ENCODE measurements at places on chromosomes 11 and 22.

GRCh38 chr11:116457336-116458007 lies 315.3 kb downstream of the BUD13 start:
- DNase-seq, result no peak

DNA sequence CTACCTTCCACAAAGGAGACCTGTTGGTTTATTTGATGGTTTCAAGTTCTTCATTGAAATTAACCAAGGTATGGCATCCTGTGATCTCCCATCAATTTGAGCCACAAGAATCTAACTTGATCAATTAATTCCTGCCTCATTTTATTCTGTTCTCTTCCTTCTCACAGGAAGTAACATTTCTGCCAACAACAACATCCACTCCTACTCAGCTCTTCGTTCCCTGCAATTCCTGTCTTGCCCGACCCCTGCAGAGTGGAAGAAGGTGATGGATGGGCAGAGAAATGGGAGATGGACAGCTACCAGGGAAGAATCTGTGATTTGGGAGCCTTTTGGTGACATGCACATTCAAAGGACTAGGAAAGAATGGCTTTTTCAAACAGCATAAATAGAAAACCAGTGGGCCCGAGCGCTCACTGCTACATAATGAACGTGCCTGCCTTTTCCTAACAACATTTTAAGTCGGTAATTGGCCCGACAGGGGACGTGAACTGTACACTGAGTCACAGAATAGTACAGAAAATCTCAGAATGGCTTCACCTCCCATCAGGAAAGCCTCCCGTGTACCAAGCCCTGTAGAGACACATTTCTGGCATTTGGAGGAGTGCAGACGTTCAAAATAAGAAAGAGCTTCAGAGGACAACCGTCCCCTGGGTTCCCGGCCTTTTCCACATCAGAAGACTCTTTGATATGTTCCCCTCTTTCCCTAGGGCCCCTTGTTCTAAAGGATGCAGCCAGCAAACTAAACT lies 112.6 kb upstream of the SEZ6L start:
- DNase-seq, result no peak

- no peak for DNase-seq
Observed at GRCh38 chr11:112732031-112732430, 229.2 kb upstream of the NCAM1 start.

DNA sequence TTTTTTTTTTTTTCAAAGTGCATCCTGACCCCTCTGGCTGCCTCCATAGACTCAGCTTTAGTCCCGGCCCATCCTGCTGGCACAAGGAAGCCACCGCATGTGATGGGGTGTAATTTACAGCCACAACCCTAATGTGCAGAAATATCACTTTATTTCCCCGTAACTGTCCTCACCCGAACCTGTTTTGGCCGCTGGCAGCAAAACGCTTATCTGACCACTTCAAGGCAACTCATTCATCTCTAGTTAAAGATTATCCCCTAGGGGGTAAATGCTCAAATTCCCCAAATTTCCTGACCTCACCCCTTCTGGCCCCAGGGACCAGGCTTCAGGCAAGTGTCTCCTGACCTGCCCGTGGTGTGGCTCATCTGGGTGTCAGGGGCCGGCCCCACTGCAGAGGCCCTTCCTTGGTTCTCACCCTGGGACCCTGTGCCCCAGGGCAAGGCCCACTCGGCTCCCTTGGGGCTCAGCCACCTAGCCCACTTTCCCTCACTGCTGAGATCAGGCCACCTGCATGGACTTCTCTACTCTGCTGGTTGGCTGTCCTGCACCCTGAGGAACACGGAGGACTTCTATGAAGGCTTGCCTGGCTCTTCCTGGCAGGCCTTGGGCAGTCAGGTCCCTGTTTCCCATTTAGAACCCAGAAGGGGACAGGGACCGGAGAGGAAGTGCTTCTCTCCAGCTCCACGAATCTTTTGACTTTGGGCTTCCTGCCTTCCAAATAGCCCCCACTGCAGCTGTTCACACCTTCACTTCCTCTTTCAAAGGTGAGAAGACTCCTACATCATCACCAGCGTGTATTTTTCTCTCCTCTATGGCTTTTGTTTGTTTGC lies 53.3 kb downstream of the WNT11 start:
- no peak for DNase-seq

- no peak for DNase-seq
Observed at GRCh38 chr22:23565305-23565914, 14.7 kb downstream of the IGLL1 start.

GRCh38 chr11:92738276-92738675 lies 231.2 kb upstream of the MTNR1B start:
- DNase-seq, result no peak

- peak; percentile 93 for DNase-seq
Observed at GRCh38 chr11:67277231-67277961, 11.1 kb downstream of the GRK2 start.

- no peak for DNase-seq
Observed at GRCh38 chr11:93905384-93905783, 55.0 kb upstream of the VSTM5 start.

- no peak for DNase-seq
Observed at GRCh38 chr11:11533751-11534150, 88.1 kb downstream of the GALNT18 start.

DNA sequence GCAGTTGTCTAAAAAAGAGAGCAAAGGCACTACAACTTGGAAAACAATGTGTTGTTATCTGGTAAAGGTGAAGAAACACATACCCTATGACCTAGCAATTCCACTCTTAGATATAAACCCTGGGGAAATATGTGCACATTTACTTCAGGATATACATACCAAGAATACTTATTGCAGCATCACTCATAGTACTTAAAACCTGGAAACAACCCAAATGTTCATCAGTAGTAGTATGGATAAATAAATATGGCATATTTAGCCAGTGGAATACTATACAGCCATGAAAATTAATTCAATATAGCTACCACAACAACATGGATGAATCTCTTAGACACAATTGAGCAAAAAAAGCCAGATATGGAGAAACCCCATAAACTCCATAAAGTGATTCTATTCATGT lies 26.1 kb upstream of the MICAL2 start:
- DNase-seq, result no peak

GRCh38 chr22:20741634-20742581 lies 32.0 kb upstream of the SERPIND1 start:
- no peak for DNase-seq

- no peak for DNase-seq
Observed at GRCh38 chr11:103486604-103487003, 377.4 kb downstream of the DYNC2H1 start.

GRCh38 chr22:24593836-24594568 lies 1.1 kb upstream of the LRRC75B start:
- no peak for DNase-seq

GRCh38 chr11:121476379-121477032 lies 23.7 kb upstream of the SORL1-AS1 start:
- DNase-seq, result no peak

DNA sequence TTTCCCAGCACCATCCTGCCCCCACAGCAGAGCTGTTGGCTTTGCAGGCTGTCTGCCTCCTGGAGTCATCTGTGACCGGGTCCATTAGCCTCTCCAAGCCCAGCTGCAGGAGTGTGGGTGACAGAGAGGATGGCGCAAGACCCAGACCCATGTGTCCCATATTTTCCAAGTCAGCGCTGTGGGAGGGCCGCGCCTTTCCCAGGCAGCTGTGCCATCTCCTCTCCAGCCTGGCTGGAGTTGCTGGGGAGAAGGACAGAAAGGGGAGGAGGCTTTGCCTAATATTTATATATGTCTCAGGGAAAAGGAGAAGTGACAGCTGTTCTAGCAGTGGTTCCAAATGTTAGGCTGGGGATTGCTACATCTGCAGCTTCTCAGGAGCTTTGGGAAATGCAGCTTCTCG lies 15.7 kb downstream of the DTX4 start:
- peak; percentile 65 for DNase-seq

- DNase-seq, result no peak
Observed at GRCh38 chr11:1751531-1751921, 1.1 kb upstream of the IFITM10 start.

GRCh38 chr22:36257308-36257707 lies 4.4 kb downstream of the APOL1 start:
- DNase-seq, result no peak

DNA sequence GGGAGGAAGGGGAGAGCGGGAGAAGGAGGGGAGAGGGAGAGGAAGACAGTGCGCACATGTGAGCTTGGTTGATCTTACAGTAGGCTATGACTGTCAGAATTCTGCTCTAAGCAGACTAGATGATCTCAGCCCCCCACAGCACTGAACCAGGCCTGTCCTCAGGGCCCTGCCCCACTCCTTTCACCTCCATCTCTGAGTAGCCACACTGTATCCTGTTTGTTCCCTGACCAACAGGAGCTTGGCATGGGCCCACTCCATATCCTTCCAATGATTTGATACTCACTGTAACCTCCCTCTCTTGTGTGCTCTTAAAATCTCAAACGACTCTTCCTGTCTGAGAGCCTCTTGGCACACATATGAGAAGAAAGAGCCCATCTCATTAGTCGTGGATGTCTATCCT lies 86.1 kb upstream of the PARVA start:
- DNase-seq, result no peak

- no peak for DNase-seq
Observed at GRCh38 chr11:9693801-9694553, 30.1 kb downstream of the SWAP70 start.

GRCh38 chr22:28855355-28856094 lies 27.8 kb upstream of the ZNRF3 start:
- no peak for DNase-seq

DNA sequence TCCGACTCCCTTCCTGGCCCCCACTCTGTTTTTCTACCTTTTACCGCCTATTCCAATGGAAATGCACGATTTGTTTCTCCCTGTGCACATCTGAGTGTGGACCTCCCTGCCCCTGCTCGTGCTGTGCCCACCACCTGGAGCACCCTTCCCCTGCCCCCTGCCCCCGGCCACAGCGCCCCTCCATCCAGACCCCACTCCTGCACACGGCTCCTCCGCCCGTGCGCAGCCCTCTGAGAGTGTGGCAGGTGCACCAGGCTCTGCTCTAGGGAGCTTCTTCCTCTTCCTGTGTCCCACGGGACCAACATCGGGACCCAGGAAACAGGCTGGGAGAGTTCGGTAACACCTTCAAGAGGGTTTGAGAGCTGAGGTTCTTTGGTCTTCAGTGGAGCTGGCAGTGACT lies 62.9 kb downstream of the LRP5 start:
- DNase-seq, result no peak

GRCh38 chr11:86570020-86570419 lies 102.4 kb downstream of the ME3 start:
- no peak for DNase-seq

DNA sequence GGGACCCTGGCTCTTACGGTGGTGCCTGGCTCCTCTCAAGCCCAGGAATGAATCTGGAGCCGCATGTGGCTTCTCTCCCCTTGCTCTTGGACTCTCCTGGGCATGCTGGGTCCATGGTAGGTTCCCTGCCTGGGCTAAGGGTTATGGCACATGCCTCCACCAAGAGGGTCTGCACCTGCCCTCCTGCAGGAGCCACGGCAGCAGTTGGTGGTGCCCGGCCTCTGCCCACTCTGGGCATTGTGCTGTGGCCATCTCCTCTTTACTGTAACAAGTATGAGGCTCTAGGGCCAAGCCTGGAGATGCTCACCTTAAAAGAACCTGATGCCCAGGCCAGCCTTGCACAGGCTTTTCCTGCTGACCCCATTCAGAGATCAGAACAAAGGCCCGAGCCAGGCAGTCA lies 104.0 kb upstream of the PITPNB start:
- peak; percentile 13 for DNase-seq

- DNase-seq, result no peak
Observed at GRCh38 chr11:129291546-129291945, 84.1 kb upstream of the BARX2 start.

GRCh38 chr11:131957875-131958274 lies 587.5 kb downstream of the NTM start:
- DNase-seq, result no peak

- DNase-seq, result no peak
Observed at GRCh38 chr22:36259615-36260300, 6.8 kb downstream of the APOL1 start.

GRCh38 chr11:100827934-100828661 lies 141.0 kb downstream of the ARHGAP42 start:
- no peak for DNase-seq

DNA sequence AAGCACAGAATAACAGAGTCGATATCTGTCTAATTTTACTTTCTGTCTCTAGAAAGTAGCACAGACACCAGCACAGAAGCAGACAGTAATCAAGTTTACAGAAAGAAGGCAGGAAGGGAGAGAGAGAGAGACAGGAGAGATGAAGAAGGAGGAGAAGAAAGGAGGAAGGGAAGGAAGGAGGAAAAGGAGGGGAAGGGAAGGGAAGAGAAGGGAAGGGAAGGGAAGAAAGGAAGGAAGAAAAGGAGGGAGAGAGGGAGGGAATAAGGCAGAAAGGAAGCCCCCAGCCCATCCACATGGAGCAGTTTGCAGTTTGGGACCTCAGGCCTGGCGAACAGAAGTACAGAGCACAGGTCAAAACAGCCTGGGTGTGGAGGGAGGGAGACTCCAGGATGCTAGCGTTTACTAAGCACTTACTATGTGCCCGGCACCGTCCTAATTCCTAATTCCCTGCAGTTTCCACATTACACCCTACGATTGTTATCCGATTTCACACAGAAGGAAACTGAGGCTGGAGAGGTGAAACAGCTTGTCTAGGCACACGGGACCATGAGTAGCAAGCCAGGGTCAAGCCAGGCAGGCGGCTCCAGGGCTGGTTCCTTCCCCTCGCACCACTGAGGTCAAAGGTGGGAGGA lies 46.0 kb upstream of the WNT7B start:
- no peak for DNase-seq

GRCh38 chr22:38766076-38766777 lies 10.4 kb upstream of the SUN2 start:
- DNase-seq, result no peak

GRCh38 chr11:1049431-1049891 lies 12.9 kb upstream of the MUC6 start:
- peak; percentile 19 for DNase-seq

- peak; percentile 55 for DNase-seq
Observed at GRCh38 chr11:501001-501682, 5.9 kb downstream of the RNH1 start.

GRCh38 chr11:33064033-33064825 lies 24.9 kb downstream of the TCP11L1 start:
- DNase-seq, result no peak

GRCh38 chr11:44316659-44317240 lies 6.8 kb upstream of the ALX4 start:
- no peak for DNase-seq

- no peak for DNase-seq
Observed at GRCh38 chr11:66126064-66126463, 56.0 kb downstream of the PACS1 start.

All from heart left ventricle (tissue), 16 donors.